HuH-7.5 (cell line): ENCODE measurements at places on chromosomes 1 and 21.

DNA sequence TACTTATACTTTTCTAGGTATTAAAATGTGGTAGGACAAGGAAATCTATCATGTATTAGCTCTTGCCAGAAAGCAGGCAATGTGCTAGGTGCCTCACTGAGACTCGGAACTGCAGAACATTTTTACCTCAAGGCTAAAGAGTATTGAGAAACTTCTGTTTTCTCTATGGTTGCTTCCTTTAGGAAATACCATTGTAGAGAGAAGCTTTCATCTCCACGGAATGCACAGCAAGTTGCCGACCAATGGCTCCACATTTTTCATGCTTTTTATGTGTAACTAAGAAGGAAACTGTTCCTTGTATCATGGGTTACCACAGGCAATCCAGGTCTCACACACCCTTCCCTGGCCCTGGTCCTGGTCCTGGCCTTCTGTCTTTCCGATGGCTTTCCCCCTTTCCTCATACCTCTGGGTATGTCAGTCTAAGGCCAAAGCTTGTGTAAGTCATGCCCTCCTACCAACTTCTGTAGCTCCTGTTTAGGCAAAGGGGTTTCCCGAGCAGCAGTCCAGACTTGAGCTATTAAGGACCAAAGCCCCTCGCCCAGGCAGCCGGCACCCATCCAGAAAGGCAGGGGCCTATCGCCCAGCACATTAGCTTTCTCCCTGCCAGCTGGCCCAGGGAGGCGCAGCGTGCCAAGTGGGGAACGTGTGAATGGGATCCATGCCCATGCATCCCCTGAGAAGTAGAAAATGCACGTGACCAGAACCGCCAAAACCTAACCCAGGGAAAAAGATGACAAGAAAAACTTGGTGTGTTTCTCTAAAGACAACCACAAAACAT is 225.0 kb downstream of the PBX1 start:
- DNase-seq: no peak

DNA sequence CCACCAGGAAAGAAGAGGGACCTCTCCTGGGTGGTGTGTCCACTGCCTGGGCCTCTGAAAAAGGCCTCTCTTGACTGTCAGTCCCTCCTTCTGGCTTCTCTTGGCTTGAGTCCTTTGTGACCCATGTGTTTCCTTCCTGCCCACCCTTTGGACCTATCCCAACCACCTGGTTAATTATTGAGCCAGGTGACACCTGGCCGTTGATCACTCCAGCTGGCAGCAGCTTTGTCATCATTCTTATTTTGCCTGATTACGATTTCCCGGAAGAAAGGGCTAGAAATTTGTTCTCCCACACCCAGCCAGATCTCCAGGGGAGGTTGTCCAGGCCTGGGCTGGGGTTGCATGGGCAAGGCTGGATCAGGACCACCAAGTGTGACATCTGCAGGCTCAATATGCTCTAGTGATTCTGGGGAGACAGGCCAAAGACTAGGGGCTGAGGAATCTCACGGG is 24.8 kb downstream of the CSF1 start:
- no peak for DNase-seq

- DNase-seq: no peak
Measured at GRCh38 chr1:93592551-93592949, 89.1 kb downstream of the BCAR3 start.

- peak; percentile 63 for DNase-seq
Measured at GRCh38 chr1:28602536-28603439, 10.7 kb downstream of the RAB42 start.

DNA sequence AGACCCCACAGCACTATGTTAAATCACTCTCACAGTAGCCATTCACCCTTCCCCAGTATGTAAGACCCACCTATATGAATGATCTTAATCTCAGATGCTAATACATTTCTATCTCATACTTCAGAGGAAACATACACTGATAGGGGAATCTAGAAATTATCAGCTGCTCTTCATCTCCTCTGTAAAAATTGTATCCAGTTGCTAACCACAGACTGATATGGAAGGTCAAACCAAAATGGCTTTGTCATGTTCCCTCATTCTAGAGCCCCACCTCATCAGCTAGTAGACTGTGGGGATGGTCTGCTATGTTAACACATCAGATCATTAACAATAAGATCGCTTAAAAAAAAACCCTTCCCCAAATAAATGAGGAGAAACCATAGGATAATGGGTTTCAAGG is 71.7 kb downstream of the UBR4 start:
- no peak for DNase-seq

GRCh38 chr1:225427235-225428067 is at the start of gene LBR:
TSS of gene LBR (minus strand) at chr1:225428038. CDS start at chr1:225424075, 3,963 bp downstream.
- no peak for DNase-seq

GRCh38 chr1:46087891-46088290 is 44.5 kb downstream of the PIK3R3 start:
- no peak for DNase-seq

GRCh38 chr21:39346206-39346605 is 2.7 kb downstream of the HMGN1 start:
- no peak for DNase-seq

DNA sequence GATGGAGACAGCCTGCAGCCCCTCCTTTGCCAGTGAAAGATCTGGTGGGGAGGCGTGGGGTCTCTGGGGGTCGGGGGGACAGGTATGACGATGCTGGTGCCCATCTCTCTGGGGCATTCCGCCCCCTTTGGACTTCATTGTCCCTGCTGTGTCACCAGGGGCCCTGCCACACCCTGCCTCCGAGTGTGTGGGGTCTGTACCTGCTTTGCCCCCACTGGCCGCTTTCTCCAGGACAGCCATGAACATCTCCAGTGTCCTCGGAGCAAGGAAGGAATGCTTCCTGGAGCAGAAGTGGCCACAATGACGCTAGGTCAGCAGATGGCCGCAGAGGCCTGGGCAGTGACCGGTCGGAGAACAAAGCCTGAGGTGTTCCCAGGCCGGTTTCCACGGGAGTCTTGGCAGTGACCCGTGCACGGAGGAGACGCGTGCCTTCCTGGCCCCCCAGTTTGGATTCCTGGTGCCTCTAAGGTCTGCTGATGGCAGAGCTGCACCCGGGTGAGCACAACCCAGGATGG is 18.6 kb upstream of the TRAPPC10 start:
- DNase-seq: no peak

GRCh38 chr21:43297391-43297981 is 128.7 kb downstream of the CRYAA start:
- DNase-seq: no peak

DNA sequence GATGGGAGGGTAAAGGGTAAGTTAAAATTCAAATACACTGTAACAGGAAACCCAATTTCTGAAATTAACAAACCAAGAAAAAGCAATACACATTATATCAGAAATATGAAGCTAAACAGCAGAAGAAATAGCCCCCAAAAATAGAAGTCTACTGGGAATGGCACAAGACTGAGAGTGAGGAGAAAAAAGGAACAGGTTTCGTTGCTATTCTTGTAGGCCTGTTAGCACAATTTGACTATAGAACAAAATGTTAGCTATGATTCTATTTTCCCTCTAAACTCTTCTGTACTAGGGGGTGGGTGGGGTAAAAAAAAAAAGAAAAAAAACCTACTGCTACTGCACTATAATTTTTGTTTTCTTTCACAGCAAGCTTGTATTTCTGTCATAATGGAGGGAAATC is 12.5 kb downstream of the RBBP5 start:
- no peak for DNase-seq

DNA sequence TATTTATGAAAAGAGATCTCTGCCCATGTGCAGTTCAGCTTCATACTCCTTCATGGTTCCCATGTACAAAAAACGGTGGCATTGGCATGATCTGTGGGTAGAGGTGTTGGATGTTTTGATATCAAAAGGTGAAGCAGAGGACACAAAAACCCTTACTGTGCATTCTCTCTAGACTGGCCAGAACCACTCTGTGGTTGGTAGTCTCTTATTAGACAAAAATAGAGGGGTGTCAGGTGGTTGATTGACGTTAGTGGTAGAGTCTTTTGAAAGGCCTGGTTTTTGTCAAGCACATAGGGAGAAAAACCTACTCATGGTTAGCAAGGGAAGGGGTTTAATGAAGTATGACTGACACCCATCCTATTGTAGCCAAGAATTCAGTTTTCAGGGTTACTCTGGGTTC is 400.0 kb upstream of the TMPRSS15 start:
- no peak for DNase-seq

DNA sequence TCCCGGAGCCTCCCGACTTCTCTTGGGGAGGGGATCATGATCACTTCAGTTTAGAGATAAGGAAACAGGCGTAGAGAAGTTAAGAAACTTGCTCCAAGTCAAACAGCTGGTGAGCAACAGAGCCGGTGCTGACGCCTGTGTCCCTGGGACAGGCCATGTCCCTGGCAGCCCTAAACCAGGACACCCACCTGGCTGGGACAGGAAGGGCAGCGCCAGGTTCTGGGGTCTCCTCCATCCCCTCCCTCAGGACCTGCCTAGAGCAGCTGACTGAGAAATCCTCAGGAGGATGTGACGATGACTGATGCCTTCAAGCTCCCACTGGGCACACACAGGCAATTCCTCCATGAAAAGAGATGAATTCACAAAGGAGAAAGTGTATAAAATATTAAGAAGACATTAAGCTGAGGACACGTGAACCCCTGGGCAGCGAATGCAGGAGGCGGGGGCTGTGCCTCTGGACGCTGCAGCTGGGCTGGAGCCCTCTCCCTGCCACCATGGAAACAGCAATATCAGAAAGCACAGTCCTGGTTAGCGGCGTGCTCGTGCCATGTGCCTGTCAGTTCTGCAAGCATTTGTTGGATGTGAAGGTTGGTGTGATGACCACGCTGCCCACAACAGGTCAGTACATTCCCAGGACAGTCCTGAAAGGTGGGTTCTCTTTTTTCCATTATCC is 40.1 kb upstream of the C1orf174 start:
- DNase-seq: no peak

DNA sequence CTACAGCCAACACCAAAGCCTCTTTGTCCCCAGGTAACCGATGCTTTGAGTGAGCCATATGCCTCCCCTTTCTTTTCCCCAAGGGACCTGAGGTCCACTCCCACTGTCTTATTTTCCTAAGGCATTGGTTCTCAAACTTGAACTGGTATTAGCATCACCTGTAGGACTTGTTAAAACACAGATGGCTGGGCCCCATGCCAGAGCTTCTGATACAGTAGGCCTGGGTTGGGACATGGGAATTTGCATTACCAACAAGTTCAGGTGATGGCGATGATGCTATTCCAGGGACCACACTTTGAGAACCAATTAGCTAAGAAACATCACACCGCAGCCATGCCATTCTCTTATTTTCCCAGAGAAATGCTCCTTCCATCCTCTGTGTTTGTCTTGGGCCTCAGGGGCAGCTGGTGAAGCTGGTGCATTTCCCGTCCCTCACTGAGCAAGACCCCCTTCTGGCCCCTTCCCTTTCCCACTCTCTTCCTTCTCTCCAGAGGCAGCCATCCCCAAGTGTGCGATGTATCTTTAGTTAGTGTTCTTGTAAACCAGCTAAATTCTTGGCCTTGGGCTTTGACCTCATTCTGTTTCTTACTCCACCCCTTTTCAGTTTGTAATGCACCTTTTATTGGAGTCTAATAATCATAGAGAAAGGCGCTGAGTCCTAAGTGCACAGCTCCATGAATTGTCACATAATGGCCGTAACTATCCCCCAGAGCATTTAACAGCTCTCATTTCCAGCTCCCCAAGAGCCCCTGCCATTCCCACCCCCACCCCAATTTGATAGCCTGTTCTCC is 14.2 kb upstream of the TTC22 start:
- DNase-seq: no peak

GRCh38 chr1:163766257-163766918 is 444.6 kb downstream of the NUF2 start:
- no peak for DNase-seq

GRCh38 chr1:213622365-213623063 is 365.3 kb upstream of the PROX1 start:
- no peak for DNase-seq

DNA sequence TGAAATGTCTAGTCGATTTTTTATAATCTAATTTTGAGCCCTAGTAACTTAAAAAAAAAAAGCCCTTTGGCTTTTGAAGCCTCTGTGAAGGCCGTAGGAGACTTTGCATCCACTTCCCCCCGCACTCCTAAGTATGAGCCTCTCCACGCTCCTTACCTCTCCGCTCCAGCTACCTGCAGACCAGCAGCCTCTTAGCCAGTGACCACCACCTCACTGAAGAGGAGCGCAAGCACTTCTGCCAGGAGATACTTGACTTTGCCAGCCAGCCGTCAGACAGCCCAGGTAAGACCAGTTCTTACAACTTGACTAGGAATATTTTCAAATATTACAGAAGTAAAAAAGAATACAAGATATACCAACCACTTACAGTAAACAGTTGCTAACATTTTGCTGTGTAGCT is 27.4 kb upstream of the PWP2 start:
- no peak for DNase-seq

- no peak for DNase-seq
Measured at GRCh38 chr1:55067022-55067778, 27.9 kb downstream of the PCSK9 start.

DNA sequence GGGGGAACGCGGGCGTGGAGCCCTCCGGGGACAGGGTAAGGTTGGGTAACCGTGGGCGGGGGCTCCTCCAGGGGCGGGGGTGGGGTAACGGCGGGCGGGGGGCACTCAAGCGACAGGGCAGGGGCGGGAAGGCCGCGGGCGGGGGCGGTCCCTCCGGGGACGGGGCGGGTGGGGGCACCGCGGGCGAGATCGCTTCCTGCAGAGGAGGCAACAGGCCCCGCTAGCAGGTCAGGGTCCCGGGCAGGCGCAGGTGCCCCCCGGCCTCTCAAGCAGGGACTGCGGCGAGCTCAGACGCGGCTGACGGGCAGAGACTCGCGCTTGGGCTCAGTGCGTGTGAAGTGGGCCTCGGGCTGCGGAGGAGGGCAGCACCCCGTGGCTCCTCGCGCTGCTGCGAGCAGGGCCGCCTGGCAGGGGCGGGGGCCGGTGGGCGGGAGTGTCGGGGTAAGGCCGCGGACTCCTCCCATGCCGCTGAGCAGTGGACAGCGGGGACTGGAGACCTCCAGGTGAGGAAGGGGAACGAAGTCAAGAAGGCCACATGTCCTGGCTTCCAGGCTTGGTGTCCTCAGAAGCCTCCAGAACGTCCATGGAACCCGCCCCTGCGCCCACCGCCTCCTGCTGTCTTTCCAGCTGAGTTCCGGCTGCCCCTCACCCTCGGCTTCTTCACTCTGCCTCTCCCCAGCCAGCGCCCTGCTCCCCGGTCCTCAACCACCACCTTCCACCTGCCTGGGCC is 627 bp upstream of the GNB1 start:
- DNase-seq: peak; percentile 91

DNA sequence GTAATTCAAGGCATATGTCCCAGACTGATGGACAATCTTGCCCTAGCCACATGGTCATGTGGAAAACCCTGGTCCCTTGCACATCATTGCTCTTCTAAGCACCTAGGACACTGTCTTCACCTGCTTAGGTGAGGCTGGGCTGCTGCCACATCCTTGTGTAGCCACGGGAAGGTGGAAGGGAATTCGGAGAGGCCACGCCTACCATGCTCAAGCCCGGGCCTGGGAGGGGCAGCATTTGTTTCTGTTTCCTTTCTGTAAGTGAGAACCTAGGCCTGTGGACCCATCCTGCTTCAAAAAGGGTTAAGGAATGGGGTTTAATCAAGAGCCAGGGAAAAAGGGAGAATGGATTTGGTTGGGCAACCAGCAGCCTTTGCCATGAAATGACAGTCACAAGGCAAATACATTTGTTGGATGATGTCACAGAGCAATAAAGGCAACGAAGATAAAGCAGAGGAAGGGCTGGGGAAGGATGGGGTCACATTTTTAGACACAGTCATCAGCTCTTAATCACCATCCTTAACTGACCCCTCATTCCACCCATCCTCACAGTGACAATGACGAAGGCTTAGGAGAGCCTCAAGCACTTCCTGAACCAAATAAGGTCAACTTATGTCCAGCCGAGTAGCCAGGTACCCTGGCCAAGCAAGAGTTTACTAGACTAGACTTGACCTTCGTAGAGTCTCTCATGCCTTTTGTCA is 10.1 kb upstream of the LRRC38 start:
- DNase-seq: no peak

- no peak for DNase-seq
Measured at GRCh38 chr21:38743772-38744529, 61.8 kb upstream of the ETS2 start.
